Stimulated activated CD8-positive, alpha-beta memory T cell treated with anti-CD3 and anti-CD28 coated beads, Interleukin-4, amount 100 ng/mL, for 4 hours (primary cell): ENCODE measurements at places on chromosomes 5 and 9.

- DNase-seq, result no peak
Measured at GRCh38 chr5:114544561-114544960, 182.7 kb downstream of the KCNN2 start.

- DNase-seq, result no peak
Measured at GRCh38 chr5:143322176-143322575, 81.3 kb downstream of the NR3C1 start.

DNA sequence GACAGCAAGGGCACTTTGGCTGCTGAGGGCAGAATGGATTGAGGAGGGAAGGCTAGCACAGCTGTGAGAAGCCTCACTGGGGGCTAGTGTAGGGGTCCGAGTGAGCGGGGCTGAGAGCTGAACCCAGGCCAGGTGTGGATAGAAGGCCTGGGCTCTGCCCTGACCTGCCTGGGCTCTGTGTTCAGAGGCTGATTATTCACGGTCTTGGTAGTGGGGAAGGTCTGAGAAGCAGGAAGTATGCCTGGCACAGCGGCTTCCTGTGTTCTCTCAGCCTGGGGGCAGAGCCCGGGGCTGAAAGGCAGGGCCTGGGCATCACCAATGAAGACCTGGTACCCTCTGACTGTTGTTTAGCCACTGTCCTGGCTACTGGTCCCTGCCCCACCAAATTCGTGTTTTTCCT lies 136.4 kb upstream of the TBC1D2 start:
- DNase-seq, result no peak

- DNase-seq, result no peak
Measured at GRCh38 chr5:102902647-102903046, 147.5 kb downstream of the PAM start.

- no peak for DNase-seq
Measured at GRCh38 chr5:153818626-153819025, 220.1 kb downstream of the FAM114A2 start.

GRCh38 chr5:153700940-153701339 lies 210.5 kb downstream of the GRIA1 start:
- DNase-seq, result no peak

DNA sequence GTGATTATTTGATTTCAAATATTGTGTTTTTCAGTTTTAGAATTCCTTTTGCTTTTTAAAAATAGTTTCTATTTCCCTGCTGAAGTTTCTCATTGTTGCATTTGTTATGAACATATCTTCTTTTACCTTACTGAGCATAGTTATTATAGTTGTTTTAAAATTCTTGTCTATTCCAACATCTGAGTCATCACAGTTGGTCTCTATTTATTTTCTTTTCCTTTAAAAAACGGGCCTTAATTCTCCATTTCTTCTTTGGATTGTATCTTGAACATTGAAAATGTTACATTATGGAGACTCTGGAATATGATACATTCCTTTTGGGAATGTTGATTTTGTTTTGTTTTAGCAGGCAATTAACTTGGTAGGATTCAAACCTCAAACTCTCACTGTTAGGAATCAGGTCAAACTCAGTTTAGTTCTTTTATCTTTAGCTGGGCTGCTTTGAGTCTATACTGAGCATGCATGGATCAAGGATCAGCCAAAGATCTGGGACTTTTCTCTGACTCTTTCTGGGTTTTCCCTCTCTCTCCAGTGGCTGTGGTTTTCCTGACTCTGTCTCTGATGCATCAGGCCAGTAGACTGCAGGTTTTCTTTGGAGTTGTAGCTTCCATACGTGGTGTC lies 70.3 kb downstream of the TEK start:
- DNase-seq, result no peak

- DNase-seq, result peak; percentile 4
Measured at GRCh38 chr9:97848480-97849237, 4.4 kb upstream of the FOXE1 start.

GRCh38 chr5:16453609-16454008 lies 12.0 kb downstream of the ZNF622 start:
- DNase-seq, result no peak

- no peak for DNase-seq
Measured at GRCh38 chr9:106972082-106972481, 109.1 kb downstream of the ZNF462 start.

- no peak for DNase-seq
Measured at GRCh38 chr5:7410936-7411511, 15.1 kb downstream of the ADCY2 start.

DNA sequence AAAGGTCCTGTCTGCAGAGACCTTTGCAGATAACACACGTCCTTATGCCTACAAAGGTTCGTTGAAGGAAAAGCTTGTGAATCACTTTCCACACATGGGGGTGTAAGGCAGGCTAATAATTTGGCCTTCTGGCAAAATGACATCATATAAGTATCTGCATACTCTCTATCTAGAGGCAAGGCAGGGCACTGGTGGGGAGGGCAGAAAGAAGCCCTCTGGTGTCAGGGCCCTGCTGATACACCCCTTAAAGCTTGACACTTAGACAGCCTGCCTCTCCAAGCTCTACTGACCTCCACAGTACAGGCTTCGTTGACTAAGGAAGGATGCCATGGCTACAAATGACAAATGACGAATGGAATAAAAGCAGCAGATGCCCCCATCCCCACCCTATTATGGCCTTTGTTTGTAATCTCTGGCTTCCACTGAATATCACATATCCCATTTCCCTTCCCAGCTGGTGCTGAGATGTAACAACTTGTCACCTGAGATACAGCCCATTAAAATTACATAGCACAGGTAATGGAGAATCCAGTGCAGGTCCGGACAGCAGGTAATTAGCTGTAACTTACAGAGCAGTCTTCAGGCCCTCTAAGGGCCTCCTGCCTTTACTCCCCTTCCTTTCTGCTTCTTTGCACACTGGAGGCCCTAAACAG lies 76.9 kb upstream of the IFNK start:
- no peak for DNase-seq

DNA sequence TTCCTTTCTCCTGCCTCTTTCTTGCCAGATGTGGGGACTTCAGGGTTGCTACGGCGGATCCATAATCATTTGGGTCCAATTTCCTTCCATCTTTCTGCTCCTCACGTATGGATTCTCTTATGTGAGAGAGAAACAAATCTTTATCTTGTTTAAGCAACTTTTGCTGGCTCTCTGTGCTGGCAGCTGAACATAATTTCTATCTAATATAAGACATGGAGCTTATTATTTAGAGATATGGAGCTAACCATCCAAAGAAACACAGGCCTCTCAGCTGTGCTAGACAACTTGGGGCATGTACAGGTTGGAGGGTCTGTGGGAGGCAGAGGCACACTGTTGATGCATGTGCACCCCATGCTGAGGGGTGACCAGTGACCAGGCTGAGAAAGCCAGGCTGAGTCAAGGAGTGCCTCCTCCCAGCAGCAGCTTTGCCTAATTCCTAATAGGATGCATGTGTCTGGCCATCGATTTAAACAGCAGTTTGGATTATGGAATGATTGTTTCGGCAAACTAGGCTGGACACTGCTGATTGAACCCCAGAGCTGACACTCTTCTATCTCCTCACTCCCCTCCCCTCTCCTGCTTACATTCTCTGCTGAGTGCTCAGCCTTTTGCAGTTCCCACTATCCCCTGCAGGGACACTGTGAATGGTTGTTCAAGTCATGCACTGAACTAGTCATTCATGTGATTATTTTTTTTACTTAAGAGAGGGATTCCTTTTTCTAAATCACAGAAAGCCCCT lies 195.8 kb downstream of the ERCC6L2 start:
- no peak for DNase-seq

DNA sequence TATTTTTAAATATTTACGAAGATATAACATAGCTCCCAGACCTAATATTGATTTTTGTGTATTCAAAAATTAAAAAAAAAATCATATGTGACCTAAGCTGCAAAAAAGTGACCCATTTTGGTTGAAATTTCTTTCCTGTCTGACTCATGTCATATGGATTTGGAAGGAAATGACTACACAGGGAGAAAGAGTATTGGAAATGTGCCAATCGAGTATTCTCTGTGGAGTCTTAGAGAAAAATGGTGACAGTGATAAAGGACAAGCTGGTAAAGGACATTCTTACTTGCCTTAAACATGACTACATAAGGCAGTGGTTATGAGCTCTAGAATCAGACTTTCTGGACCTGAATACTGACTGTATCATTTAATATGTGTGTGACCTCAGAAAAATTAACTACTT lies 262.9 kb upstream of the PTPRD start:
- no peak for DNase-seq

DNA sequence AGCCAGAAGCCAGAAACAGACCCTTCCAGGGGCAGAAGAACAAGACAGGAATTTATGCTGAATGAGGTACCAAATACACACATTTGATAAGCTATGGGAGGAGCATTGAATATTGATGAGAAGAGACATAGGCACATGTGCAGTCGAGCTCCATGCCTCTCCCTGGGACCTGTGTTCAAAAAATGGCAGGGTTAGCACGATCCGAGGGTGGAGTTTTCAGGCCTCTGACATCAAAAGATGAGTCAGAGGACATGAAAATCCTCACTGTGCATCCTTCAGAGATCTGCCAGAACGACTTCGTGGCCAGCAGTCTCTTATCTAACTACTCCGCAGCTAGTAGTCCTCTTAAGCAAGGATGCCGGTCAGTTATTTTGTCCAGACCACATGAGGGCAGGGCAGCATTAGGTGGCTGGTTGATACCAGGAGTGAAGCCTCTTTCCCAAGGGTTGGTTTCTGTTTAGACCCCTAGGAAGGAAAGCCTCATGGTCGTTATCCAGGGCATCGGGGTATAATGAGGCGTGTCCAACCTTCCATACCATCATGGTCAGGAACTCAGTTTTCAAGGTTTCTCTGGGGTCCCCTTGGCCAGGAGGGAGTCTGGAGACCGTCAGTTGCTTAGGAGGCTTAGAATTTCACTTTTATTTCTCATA lies 11.6 kb upstream of the CMBL start:
- DNase-seq, result no peak

DNA sequence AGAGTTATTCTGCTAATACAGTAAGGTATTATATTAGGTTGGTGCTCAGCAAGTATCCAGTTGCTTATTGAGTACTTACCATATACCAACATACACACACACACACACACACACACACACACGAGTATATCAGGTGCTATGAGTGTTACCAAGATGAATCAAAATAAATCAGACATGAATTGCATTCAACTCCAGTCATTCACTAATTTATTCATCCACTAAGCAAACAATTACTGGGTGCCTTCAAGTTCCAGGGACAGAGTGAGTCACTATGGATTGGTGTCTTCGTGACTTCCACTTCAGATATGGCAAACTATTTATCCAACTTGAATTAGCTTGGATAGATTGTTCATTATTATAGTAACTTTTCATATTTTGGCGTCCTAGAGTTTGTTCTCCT lies 140.7 kb upstream of the SLC44A1 start:
- DNase-seq, result no peak

GRCh38 chr5:179217956-179218942 lies 127.0 kb downstream of the ADAMTS2 start:
- no peak for DNase-seq

DNA sequence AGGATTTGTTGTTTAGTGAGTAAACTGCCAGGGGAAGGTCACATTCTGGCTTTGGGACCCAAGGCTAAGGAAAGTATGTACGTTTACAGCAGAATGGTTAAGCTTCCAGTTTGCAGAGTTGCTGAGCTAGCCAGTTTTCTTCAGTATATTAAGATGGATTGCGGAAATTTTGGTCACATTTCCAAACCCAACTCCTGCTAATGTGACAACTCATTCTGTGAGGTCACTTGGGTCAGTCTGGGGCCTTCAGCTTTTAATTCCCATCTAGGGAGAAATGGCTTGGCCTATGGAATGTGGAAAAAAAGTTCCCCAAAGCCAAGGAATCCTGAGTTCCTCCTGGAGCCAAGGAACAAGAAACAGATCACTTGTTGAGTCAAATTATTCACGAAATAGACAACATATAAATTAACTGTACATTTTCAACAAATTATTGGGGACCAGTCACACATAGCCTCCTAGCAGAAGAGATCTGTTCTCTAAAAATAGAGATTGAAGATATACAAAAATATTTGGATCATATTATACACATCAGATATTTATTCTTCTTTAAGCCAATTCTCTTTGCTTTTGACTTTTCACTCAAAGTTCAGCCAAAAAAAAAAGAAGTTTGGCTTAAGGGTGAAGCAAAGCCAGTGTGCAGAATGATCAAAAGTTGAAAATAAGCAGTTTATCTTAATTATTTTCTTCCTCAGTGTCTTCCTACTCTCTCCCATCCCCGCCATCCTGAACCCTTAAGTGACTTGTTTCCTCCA lies 8.8 kb downstream of the KCNV2 start:
- no peak for DNase-seq

- no peak for DNase-seq
Measured at GRCh38 chr9:36891341-36891811, 142.7 kb downstream of the PAX5 start.

GRCh38 chr5:175420383-175420782 lies 23.6 kb downstream of the DRD1 start:
- DNase-seq, result no peak

DNA sequence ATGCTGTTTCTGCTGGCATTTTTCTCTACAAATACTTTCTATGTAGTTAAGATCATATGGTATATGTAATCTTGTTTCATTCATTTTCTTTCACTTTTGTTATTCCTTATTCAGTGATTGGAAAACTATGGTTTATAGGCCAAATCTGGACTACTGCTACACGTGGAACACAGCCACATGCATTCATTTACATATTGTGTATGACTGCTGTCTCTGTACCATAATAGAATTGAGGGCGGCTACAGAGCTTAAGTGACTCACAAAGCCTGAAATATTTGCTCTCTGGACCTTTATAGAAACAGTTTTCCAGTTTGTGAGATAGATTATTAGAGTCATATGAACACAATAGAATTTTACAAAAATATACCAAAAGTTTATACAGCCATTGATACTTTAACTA lies 133.6 kb upstream of the CDKN2B start:
- DNase-seq, result no peak

DNA sequence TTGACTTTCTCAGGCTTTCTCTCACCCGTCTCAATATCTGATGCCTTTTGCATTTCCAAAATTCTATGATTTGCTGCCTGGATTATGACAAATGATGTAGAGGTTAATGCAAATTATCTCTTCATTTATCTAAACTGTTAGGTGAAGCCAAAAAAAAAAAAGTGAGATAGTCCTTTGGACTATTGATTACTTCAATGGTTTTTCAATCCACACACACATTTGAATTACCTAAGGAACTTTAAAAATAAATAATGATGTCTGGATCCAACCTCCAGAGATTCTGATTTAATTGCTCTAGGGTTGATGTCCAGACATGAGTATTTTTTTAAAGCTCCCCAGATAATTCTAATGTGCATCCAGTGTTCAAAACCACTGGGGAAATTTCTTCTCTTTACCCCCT lies 379.4 kb downstream of the SPATA31D1 start:
- no peak for DNase-seq

GRCh38 chr9:121450241-121450640 lies 49.4 kb downstream of the GGTA1 start:
- no peak for DNase-seq

GRCh38 chr9:130414910-130415746 lies 29.6 kb upstream of the ASS1 start:
- DNase-seq, result no peak

- DNase-seq, result no peak
Measured at GRCh38 chr5:180208038-180208434, 975 bp downstream of the RASGEF1C start.

GRCh38 chr5:131545845-131546244 lies 89.2 kb downstream of the RAPGEF6 start:
- no peak for DNase-seq
